T-helper 1 cell (primary cell): ENCODE measurements at places on chromosomes 11 and 22.

DNA sequence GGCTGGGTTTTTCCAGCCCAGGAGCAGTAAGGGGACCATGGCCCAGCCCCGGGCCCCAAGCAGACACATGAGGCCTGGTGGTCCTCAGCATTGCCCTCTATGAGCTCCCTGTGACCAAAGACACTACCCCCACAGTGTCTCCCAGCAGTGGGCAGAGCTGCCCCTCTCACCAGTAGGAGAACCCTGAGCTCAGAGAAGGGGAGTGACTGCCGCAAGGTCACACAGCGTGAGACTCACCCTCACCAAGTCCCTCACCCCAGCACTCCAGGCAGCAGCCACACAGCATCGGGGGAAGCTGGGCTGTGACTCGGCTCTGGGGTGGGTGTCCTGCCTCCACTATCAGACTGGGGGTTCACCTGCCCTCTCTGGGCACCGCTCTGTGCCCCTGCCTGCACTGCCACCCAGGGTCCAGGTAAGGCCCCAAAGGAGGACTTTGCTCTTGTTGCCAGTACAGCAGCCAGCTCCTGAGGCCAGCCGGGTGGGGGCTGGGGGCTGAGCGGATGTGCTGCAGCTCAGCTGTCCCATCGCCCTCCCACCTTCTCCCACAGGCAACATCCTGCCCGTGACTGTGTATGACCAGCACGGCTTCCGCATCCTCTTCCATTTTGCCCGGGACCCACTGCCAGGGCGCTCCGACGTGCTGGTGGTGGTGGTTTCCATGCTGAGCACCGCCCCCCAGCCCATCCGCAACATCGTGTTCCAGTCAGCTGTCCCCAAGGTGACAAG is 7.9 kb upstream of the SH3BP1 start:
- no peak for DNase-seq

- no peak for DNase-seq
Measured at GRCh38 chr11:43573233-43573632, 107.3 kb upstream of the HSD17B12 start.

DNA sequence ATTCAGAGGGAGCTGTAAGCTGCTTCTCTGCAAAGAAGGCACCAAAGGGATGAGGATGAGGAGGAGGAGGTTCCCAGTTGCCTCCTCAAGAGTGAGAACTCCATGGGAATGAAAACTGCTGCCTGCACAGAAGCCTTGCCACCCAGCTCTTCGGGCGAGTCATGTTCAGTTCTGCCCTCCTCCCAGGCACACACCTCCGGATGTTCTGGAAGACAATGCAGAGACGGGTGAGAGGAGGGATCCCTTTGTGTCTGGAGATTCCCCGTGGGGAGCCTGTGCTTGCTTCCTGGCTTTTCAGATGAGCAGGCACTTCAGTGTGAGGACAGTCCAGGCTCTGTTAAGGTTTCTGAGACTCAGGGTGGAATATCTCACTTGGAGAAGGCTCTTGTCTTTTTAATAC is 295.6 kb downstream of the DDX10 start:
- no peak for DNase-seq

- DNase-seq: no peak
Measured at GRCh38 chr11:97237151-97237550, 847.3 kb downstream of the JRKL start.

DNA sequence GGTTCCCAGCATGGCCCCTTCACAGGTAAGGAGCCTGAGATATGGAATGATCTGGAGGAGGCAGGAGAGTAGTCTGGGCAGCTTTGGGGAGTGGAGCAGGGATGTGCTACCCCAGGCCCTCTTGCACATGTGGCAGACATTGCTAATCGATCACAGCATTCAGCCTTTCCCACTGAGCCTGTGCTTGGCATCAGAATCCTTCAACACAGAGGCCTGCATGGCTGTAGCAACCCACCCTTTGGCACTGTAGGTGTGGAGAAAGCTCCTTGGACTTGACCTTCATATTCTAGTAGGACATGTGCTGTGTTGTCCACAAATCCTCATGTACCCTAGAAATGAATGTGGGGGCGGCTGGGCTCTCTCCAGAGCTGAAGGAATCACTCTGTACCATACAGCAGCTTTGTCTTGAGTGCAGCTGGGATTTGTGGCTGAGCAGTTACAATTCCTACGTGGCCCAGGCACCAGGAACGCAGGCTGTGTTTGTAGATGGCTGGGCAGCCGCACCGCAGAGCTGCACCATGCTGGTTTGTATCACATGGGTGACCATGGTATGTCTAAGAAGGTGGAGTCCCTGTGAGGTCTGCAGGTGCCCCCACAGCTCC is 21.8 kb upstream of the PPP6R3 start:
- no peak for DNase-seq

DNA sequence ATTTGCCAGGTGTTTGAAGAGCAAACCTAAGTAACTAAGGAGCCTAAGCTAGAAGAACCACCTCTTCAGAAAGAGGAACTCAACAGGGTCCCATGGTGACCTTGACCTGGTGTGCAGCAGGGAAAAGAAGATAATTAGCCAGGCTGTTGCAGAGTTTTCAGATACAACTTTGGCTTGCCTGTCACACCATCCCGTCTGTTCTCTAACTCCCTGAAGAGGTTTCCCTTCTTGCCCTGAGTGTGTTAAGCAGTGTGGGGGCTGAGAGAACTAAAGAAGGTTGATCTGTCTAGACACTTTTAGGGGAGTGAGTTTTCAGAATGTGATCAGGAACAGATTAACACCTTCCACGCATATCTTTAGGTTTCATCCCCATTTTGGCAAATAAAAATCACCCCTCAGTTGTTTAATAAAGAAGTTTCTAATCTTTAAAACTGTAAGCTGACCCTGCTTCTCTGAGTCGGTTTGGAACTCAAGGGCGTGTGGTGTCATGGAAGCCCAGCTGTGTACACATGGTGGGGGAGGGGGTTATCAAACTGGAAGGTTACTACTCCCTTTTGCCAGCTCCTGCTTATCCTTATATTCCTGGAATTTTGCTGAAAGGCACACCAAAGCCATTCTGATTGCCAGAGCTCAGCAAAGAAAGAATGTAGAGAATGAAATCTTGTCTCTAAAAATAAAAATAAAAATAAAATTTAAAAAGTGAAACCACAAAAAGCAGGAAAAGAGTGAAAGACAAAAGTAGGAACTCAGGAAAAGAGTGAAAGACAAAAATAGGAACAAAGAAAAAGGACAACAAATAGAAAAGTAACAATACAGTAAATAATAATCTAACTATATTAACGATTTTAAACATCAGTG is 70.2 kb downstream of the DBX1 start:
- no peak for DNase-seq

GRCh38 chr11:113864410-113864809 is 11.0 kb downstream of the USP28 start:
- DNase-seq: no peak

- DNase-seq: no peak
Measured at GRCh38 chr11:68521969-68522652, 61.6 kb downstream of the PPP6R3 start.

DNA sequence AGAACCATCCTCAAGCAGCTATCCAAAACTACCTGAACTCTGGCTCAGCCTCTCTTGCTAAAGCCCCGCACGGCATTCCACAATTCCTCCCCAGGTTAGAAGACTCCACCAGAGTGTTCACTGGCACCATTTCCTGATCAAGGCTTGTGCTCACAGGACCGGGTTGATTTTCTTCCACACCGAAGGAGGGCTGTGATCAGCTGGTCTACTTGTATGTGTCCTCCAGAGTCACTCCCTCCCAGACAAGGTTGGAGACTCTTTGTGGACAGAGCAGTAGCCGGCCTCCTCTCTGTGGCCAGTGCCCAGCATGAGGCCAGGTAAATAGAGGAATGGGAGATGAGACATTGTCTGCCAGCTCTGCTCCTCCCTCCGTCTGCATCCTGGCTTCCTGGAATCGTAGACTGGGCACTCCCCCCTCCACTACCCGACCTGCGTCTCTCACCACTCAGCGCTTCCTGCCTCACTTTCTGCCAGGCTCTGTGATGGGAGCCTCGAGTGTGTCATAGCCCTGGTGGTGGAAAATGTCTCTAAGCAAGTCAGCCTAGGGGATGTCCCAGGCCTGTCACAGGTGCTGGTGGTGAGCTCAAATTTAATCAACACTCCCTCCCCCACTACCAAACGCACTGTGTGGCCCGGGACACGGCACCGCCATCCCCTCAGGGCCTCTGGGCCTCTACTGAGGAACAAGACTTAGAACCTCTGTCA is 12.5 kb upstream of the TMPRSS6 start:
- DNase-seq: peak; percentile 99

GRCh38 chr11:89147229-89147628 is 30.4 kb upstream of the TYR start:
- no peak for DNase-seq

DNA sequence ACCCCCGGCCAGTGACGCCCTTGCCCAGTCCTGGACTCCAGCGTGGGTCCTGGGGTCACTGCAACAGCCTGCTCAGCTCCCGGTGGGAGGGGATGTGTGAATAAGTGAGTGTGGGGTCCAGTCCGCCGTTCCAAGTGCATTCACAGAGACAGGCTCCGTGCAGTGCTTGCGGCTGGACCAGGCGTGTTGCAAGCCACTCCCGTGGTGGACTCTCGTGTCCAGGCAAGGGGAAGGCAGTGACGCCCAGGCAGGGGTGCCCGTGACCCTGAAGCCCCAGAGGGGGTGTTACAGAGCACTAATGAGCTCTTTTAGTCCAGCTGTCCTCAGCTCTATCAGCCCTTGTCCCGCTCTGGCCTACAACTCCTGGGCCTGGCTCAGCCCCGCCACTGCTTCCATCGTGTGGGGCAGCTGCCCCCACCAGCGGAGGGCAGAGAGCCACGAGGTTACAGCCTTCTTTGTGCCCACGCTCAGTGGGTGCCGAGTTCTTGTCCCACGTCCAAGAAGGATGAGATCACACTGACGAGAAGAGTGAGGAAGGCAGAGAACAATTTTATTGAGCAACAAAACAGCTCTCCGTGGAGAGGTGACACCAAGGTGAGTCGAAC is 1807.5 kb downstream of the LRRC4C start:
- no peak for DNase-seq

- DNase-seq: no peak
Measured at GRCh38 chr11:115219376-115219775, 284.8 kb downstream of the CADM1 start.

- no peak for DNase-seq
Measured at GRCh38 chr11:119747868-119748660, 19.1 kb upstream of the NECTIN1 start.

GRCh38 chr11:1194977-1195681 is 27.7 kb upstream of the MUC5B start:
- no peak for DNase-seq

DNA sequence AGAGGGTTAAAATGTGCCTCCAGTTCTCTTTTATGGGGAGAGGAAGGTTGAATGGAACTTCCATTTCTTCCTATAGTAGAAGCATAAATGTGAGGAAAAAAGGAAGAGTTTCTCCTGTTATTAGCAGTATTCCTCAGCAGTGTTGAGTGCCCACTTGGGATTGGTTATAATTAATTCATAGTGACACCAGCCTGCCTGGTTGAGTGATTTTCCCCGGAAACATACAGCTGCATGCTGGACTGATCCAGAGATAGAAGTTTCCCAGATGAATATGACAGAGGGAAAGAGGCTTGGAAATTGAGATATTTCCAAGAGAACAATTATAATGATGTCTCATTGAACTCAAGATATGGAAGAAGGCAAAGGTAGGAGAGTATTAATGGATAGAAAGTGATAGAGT is 28.3 kb downstream of the RAB39A start:
- DNase-seq: no peak

GRCh38 chr11:91459840-91460239 is 764.8 kb upstream of the FAT3 start:
- DNase-seq: no peak

DNA sequence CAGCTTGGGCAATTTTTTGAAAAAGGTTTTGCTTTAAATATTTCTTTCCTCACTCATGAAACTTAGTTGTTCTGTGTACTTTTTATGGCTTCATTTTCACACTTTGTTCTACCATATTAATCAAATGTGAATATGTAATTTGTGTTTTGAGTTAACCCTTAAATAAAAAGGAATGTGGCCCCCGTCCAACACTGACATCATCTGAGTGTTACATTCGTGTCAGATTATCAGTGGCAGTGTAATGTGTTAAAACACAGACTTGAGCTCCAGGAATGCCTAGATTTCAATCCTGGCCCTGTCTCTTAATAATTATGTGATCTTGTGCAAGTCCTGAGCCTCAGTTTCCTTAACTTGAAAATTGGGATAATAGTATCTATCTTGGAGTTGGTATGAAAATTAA is 5.6 kb downstream of the RTN3 start:
- DNase-seq: no peak

DNA sequence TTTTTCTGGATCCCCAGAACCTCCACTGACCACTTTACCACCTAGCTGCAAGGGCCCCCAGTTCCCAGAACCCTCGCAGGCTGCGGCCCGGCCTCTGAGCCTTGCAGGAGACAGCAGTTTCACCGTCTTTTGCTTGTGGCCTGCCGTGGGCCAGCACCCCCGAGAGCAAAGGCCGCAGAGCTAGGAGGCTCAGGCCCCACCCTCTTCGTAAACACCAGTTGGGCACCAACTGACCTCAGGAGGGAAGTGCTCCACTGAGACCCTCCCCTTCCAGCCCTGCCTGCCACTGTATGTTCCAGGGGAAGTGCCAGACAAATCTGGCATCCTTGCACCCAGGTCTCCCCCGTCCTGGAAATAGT is 23.4 kb upstream of the CREB3L1 start:
- no peak for DNase-seq

- peak; percentile 15 for DNase-seq
Measured at GRCh38 chr11:134252346-134253187, 585 bp downstream of the THYN1 start.

DNA sequence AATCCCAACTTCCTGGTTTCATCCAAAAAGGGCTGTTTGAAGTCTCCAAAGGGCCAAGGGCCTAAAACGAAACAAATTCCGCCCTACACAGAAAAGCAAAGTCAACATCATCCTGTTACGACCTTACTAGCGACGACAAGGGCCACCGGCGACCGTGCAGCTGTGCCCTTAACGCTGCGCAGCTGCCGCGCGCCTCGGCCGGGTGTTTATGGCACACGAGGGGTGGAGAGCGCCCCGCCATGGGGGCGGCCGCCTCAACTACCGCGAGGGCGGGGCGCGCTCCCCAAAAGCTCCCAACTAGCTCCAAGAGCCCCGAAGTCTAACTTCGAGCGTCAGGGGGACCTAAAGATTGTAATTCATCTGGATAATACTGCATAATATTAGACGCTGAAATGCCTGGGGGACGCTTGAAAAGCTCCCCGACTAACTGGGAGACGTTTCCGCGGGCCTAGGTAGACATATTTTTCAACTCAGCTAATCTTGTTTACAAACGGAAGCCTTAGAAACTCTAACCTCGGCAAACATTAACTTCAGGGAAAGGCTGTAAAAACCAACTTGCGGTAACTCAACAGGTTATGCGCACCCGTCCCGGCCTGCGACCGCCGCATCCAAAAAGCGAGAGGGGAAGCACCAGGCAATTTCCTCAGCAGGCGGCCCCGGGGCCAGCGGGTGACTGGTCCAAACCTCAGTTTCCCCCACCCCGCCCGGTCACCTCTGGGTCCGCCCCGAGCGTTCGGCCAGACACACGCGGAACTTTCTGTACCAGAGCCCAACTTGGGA is 694 bp downstream of the TMEM123 start:
- peak; percentile 74 for DNase-seq

- DNase-seq: no peak
Measured at GRCh38 chr11:464316-464715, 14.2 kb downstream of the PTDSS2 start.
